ENCODE measurements at places on chromosomes 1 and 21. TPM values are rescaled to one million over a fixed set of nuclear protein-coding genes. Genes with fewer than 3 reads are reported as not detected.
A peak's percentile ranks its signal among the peaks of the same experiment; 100 is the strongest.

DNA sequence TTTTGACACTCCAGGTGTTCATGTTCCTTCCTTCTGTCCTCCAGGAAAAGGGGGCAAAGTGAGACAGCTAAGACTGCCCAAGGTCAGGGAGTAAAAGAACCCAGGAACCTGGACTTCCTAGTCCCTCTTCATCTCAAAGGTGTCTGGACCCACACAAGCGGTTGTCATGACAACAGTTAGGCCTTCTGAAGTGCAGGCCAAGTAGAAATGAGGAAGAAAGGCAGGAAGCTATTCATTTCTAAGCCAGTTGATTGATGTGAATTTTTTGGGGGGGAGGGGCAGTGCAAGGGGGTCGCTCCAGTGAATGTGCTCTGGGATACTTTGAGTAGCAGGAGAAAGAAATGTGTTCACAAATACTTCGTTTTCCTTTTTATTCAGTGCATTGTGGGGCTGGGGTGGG lies 114.3 kb downstream of the NAV1 start:
- DNase-seq: no peak
- H3K36me3 ChIP-seq: peaks cover 4% of the 10 kb centered on the region
- no peak overlapping the region for H3K4me3 ChIP-seq
- no peaks in the 10 kb centered on the region for H3K27me3 ChIP-seq

DNA sequence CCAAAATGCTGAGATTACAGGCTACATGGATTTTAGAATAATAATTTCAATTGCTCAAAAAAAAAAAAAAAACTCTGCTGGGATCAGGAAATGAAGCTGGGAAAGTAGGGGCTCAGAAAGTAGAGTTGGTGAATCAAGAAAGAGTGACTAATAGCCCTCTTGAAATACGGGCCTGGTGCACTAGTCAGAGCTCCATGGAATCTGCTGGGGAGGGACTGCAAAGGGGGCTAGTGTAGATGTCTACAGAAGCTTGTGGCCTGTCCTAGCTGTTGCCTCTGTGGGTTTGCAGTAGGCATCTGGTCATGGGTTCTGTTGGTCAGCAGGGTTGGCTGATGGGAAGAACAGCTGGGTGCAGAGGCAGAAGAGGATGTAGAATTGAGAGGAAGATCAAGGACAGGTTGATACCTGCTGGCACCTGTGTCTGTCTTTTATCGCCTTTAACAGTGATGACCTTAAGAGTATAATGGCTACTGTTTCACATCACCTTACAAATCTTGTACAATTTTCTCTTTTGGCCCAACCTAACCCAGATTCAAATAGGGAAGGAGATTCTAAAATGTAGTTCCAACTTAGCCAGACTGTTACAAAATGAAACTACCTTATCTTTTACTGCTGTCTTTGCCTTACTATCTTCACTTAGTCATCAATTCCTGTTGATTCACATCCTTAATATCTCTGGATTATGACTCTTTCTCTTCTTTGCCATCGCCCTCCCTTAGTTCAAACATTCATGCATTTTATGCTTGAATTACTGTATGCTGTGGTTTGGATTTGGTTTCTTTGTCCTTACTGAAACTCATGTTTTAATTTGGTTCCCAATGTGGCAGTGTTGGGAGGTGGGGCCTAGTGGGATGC lies 126.2 kb downstream of the GIPC2 start:
- peaks cover 7% of the 10 kb centered on the region for H3K4me1 ChIP-seq
- no peak for DNase-seq
- H3K27me3 ChIP-seq: peaks cover 2% of the 10 kb centered on the region
- no peak overlapping the region for H3K4me3 ChIP-seq
- no peak overlapping the region for H3K27ac ChIP-seq

DNA sequence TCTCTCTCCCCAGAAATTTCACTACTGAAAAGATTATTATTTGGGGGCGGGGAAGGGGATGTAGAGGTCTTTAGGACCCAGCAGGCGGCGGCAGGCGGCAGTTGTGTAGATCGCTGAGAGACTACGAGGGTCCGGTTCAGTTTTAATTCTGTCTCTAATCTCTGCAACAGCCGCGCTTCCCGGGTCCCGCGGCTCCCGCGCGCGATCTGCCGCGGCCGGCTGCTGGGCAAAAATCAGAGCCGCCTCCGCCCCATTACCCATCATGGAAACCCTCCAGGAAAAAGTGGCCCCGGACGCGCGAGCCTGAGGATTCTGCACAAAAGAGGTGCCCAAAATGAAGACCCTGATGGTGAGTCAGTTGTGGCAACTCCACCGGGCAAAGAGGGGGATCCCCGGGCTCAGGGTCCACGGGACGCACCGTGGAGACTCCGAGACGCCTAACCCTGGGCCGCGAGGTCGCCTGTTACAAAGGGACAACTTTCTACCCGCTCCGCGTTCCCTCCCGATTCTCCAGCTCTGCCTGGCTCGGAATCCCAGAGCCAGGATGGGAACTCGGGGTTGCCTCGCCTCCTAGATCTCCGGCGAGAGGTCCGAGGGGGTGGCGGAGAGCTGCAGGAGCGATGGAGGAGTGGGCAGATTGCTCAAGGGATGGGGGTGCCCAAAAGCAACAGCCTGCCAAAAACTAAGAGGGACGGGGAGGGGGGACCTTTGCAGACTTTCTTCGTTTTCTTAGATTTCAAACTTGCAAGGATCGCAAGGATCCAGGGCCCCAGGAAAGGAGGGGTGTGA lies at the start of gene ST6GALNAC5:
ST6GALNAC5 (plus strand) TSS at position 139 of the 789 bp plus-strand sequence.
- H3K4me3 ChIP-seq: peak within 1 kb of the TSS; percentile 88
- H3K4me1 ChIP-seq: peaks cover 22% of the 10 kb centered on the region
- H3K36me3 ChIP-seq: no peaks in the 10 kb centered on the region
- DNase-seq: no peak

GRCh38 chr1:214135886-214136285 lies 145.1 kb upstream of the SMYD2 start:
- H3K27ac ChIP-seq: no peak overlapping the region
- H3K36me3 ChIP-seq: no peaks in the 10 kb centered on the region
- no peak for DNase-seq
- H3K27me3 ChIP-seq: peaks cover 15% of the 10 kb centered on the region

- peaks cover 17% of the 10 kb centered on the region for H3K4me1 ChIP-seq
- H3K4me3 ChIP-seq: peak overlapping the region; percentile 65
- DNase-seq: no peak
- H3K27ac ChIP-seq: no peak overlapping the region
- H3K27me3 ChIP-seq: peaks cover 17% of the 10 kb centered on the region
Measured at GRCh38 chr1:110211496-110212168, 1.5 kb downstream of the KCNC4 start.

DNA sequence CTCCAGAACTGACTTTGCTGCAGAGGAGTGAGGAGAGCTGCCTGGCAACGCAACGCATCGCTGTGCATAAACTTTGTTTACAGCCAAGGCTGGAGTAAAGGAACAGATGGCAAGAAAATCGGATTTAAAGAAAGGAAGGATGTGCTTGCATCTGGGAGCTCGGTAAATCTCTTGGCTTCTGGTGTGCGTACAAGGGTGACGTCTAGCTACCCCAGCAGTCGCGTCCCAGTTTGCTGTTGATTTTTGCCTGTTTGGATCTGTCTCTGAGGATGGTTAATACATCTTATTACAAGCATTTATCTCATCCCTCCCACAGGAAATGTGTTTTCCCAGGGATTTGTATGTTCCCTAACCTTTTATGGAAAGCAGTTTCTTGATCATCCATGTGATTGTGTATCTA lies 73.3 kb upstream of the RALGPS2 start:
- DNase-seq: no peak
- H3K4me1 ChIP-seq: no peaks in the 10 kb centered on the region

GRCh38 chr21:28943631-28944030 lies 49.0 kb downstream of the LTN1 start:
- H3K4me3 ChIP-seq: no peak overlapping the region
- DNase-seq: no peak
- H3K27me3 ChIP-seq: no peaks in the 10 kb centered on the region
- H3K36me3 ChIP-seq: peaks cover 2% of the 10 kb centered on the region
- H3K4me1 ChIP-seq: no peaks in the 10 kb centered on the region

DNA sequence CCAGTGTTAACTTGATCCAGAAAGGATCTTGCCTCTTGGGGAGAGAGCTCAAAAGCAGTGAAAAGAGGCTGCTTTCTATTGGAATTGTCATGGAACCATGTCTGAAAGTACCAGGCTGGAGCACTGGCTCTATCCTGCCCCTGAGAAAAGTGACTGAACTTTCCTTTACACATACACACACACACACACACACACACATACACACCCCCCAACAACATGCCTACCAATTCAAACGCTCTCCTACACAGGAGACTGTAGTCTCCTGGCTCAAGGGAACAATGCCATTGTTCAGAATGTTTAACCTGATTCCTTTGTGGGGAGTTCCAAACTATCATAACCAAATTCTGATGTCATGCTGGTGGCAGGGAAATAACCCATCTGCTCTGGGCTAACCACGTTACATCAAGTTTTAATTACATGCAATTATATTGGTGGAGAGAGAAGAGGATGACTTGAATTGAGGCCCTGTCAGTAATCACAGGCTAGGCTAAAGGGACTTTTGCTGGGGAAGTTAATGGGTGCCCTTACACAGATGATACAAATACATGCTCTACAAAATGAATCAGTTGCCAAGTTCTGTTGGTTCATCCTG lies 52.3 kb upstream of the DUSP10 start:
- H3K27ac ChIP-seq: no peak overlapping the region
- H3K4me1 ChIP-seq: no peaks in the 10 kb centered on the region
- no peaks in the 10 kb centered on the region for H3K36me3 ChIP-seq
- peaks cover 2% of the 10 kb centered on the region for H3K27me3 ChIP-seq

GRCh38 chr1:91622616-91623015 lies 122.0 kb downstream of the CDC7 start:
- peaks cover 8% of the 10 kb centered on the region for H3K27me3 ChIP-seq
- no peak overlapping the region for H3K4me3 ChIP-seq
- no peak for DNase-seq

DNA sequence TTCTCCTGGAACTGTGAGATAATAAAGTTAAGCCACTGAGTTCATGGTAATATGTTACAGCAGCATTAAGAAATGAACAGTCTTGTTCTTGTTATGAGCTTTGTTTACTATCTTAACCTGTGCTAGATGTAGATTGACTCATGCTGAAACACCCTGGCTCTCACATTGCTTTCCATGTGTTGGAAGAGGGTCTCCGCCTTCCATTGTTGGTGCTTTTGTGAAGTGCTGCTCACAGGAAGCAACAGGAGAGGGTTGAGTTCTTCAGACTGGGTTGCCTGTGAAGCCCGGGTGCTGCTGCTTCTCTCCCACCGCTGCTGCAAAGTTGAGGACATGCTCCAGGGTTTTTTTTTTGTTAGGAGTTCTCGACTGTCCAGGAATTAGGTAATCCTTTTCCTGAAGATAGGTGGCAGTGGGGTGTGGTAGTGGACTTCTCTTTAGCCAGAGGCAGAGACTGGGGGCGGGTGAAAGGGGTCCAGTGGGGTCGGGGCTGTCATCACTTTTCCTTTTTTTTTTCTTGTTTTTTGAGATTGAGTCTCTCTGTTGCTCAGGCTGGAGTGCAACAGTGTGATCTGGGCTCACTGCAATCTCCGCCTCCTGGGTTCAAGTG lies 28.7 kb upstream of the HMGN1 start:
- DNase-seq: no peak
- H3K4me1 ChIP-seq: peaks cover 17% of the 10 kb centered on the region
- peaks cover 2% of the 10 kb centered on the region for H3K36me3 ChIP-seq
- no peak overlapping the region for H3K27ac ChIP-seq
- H3K27me3 ChIP-seq: peaks cover 2% of the 10 kb centered on the region

GRCh38 chr1:22339237-22339636 lies 112.4 kb upstream of the ZBTB40 start:
- H3K4me3 ChIP-seq: no peak overlapping the region
- peak; percentile 71 for DNase-seq
- H3K27me3 ChIP-seq: peaks cover 31% of the 10 kb centered on the region
- H3K36me3 ChIP-seq: peaks cover 2% of the 10 kb centered on the region
- no peak overlapping the region for H3K27ac ChIP-seq

PRKAA2 gene
- total RNA-seq: 3.4 TPM

DNA sequence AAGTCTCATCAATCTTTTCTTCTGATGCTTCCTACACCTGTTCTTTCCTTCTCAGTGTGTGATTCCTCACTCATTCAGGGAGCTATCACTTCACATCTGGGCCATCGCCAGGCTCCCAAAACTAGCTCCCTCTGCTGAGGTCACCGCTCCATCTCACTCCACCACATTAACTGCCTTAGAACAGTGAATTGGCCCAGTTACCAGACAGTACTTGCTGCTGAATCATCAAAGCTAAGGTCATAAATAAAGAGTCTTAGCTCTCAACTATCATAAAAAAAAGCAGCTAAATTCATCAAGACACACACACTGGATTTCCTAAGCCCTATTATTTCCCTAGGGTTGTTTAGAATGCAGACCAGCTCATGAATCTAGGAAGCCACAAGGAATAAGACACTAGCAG lies 18.8 kb upstream of the SRM start:
- peaks cover 4% of the 10 kb centered on the region for H3K4me1 ChIP-seq
- no peak for DNase-seq
- H3K4me3 ChIP-seq: no peak overlapping the region
- H3K27me3 ChIP-seq: no peaks in the 10 kb centered on the region

YBX1 gene
- 593 TPM for total RNA-seq
